Mucosa of gallbladder (tissue), 1 donor: ENCODE measurements at places on chromosomes 4 and X.

DNA sequence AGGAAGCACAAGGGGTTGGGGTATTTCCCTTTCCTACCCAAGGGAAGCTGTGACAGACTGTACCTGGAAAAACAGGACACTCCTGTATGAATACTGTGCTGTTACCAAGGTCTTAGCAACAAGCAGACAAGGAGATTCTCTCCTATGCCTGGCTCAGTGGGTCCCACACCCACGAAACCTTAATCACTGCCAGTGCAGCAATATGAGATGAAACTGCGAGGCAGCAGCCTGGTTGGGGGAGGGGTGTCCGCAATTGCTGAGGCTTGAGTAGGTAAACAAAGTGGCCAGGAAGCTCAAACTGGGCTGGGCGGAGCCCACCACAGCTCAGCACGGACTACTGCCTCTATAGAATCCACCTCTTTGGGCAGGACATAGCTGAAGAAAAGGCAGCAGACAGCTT is 197.7 kb downstream of the INPP4B start:
- DNase-seq: no peak

- no peak for DNase-seq
These were observed 274.4 kb upstream of the RASGEF1B start for GRCh38 chr4:81746071-81746470.

- DNase-seq: no peak
These were observed 25.2 kb upstream of the COL25A1 start for GRCh38 chr4:109327641-109328040.

- DNase-seq: no peak
These were observed 419.3 kb upstream of the ADGRL3 start for GRCh38 chr4:60780874-60781273.

GRCh38 chrX:22126327-22126726 is 94.2 kb downstream of the PHEX start:
- no peak for DNase-seq

GRCh38 chr4:46839128-46839527 is 69.9 kb downstream of the COX7B2 start:
- no peak for DNase-seq

- DNase-seq: no peak
These were observed 996.9 kb upstream of the GRIA3 start for GRCh38 chrX:122187069-122187713.
